Panc1 (cell line): ENCODE measurements at places on chromosomes 5 and 9.
A peak's percentile ranks its signal among the peaks of the same experiment; 100 is the strongest.

GRCh38 chr5:126471875-126472537, 48.8 kb downstream of the GRAMD2B start:
- no peak for DNase-seq

DNA sequence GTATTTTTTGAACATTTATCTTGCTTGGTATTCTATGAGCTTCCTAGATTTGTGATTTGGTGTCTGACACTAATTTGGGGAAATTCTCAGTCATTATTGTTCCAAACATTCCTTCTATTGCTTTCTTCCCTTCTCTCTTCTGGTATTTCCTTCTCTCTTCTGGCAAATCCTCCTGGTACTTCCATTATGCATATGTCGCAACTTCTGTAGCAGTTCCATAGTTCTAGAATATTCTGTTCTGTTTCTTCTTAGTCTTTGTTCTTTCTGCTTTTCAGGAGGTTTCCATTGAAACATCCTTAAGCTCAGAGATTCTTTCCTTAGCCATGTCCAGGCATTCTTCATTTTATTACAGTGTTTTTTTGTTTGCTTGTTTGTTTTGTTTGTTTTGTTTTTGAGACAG, 155.2 kb upstream of the PIK3R1 start:
- no peak for DNase-seq

GRCh38 chr5:15827741-15828140, 327.8 kb downstream of the FBXL7 start:
- DNase-seq = no peak

- DNase-seq = peak; percentile 57
These were observed 19.3 kb upstream of the CAMSAP1 start for GRCh38 chr9:135926402-135927194.

DNA sequence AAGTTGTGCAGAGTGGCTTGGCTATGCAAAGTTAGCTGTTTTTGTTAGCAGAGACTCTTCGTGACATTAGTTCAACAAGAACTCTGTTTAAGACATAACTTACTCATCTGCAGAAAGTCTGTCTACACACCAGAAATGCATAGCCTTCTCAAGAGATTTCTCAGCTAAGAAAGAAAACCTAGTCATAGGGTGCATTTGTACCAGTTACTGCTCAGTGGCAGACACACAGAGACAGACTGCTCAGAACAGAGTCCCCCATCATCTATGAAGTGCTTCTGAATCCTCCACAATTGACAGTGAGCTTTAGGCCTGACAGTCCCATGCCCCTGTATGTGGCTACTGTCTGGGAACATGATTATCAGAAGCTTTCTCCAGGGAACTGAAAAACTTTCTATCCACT, 56.1 kb upstream of the IFNK start:
- no peak for DNase-seq

- no peak for DNase-seq
These were observed 42.0 kb downstream of the SHB start for GRCh38 chr9:38026840-38027527.

GRCh38 chr5:120017513-120017912, 388.2 kb downstream of the FAM170A start:
- DNase-seq = no peak

DNA sequence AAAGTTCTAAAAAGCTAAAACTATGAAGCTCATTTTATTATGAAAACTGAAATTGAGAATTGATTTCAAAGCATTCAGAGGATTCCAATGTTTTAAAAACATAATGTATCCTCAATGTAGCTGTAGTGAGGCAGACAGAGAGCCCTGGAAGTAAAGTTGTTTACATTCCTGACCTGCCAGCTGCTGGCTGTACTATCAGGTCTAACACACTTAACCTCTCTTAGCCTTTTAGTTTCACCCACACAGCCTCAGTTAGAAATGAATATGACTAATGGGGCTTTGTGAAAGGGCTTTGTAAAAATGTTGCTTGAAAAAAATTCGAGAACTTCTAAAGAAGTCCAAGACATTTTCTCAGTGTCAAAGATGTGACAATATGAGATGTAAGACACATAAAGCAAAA, 122.6 kb downstream of the FBXL17 start:
- no peak for DNase-seq

GRCh38 chr9:120603591-120603990, 23.6 kb upstream of the CDK5RAP2 start:
- no peak for DNase-seq

DNA sequence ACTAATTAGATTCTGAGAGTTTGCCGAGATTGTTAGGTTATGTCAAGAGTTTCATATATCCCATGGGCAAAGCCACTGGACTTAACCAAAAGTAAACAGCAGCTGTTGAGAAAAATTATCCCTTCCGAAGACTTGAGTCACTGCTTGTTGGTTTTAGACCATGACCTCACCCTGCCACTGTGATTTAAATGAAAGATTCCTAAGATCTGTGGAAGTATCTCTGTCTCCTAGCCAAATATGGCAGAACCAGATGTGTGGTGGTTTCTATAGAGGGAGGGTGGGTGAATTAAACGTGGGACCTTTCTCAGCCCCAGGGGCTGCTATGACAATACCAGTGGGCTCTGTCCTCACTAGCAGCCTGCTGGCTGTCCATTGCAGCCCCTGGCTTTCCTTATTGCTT, 19.3 kb downstream of the DMRT3 start:
- no peak for DNase-seq

DNA sequence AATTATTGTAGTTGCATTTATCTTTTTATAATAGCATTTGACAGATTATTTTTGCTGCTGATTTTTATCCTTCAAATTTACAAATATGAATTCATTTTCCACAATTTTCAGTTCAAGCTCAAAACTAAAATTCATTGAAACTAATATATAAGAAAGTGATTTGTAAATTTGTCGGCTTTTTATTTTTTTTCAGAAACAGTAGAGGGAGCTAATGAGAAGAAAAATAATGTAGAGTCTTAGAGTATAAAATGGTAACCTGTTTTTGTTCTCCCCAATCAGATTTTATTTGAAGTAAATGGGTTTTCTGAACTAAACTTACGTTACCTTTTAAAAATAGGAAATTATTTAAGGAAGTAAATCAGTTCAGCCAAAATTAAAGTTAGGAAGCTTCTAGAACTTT, 19.2 kb downstream of the PRRC1 start:
- no peak for DNase-seq

DNA sequence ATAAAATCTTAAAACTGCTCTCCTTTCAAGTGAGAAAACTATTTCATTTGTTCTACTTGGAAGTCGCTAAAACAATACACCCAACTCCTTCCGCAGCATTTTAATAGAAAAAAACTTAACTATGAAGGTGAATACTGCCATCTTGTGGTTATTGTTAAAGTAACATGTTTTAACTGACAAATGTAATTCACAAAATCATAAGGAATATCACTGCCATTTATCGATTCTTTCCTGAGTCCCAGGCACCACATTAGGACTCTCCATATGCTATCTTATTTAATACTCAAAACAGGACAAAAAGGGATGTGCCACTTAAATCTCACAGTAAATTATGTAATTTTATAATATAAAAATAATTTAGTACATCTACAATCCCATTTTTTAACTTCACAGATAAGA, 130.5 kb upstream of the ITGA1 start:
- DNase-seq = peak; percentile 17

DNA sequence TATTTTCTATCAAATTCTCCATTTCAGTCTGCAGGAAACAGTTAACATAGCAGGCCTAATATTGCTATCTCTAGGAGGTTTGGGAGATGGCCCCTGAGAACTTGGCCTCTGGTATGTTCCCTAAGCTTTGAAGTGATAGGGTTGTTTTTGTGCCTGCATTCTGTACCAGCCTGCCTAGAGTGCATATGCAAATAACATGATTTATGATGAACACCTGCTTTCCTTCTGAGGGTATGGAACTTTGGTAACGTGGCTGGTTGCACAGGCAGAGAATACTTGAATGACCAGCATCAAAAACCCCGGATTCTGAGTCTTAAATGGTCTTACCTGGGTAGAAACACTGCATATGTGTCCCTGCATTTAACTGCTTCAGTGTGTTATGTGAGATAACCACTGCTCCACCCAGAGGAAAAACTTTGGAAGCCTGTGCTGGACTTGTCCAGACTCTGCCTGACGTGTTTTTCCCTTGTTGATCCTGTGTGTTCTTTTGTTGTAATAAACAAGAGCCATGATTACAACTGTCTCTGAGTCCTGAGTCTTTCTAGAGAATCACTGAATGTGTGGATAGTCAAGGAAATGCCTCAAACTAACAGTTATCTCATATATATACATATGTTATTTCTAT, 111.3 kb upstream of the ABCA1 start:
- DNase-seq = no peak

DNA sequence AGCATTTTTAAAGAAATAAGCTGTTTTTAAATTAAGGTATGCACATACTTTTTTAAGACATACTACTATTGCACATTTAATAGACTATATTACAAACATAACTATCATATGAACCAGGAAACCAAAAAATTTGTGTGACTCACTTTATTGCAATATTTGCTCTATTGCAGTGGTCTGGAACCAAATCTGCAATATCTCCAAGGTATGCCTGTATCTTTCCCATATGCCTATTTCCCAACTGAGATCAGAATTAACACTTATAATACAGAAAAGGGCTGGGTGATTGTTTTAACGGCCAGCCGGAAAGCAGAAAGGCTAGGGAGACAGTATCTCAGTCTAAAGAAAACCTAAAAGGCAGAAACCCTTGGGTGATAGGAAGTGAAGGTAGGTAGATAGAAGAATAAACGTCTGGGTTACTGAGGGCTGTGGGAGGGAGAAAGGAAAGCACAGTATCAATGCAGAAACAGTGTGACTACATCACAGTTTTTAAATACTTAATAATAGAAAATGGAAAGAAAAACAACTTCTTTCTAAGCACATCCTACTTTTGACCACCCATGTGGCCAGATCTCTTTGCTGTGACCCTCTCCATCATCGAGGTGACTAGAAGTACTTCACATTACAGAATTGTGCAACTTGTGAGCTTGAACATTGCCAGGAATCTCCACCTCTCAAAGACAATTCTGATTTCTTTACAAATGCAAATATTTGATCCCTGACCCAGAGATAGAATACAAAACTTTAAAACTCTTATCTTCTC, 126.4 kb downstream of the LPAR1 start:
- DNase-seq = no peak

GRCh38 chr9:712643-713042, 128.9 kb upstream of the DMRT1 start:
- no peak for DNase-seq

DNA sequence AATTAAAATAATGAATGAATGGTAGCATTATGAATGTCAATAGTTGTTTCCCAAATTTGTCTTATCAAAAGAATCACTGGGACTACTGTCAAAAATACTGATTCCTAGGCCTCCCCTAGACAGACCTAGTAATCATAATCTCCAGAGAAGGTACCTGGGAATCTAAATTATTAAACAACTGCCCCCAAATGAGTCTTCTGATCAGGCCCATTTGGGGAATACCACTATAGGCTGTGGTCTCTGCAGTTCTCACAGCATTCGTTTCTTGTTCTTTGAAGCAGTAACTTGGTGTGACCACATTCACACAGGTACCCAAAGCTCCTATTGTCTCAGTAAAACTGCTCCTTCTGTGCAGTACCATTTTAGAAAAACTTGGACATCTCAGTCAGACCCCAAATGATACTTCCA, 230.9 kb downstream of the PIK3R1 start:
- DNase-seq = no peak

GRCh38 chr5:61881821-61882487, 424.1 kb upstream of the KIF2A start:
- no peak for DNase-seq

- DNase-seq = no peak
These were observed at the start of gene FBLL1 for GRCh38 chr5:168528521-168529373. TSS of gene FBLL1 (plus strand) at chr5:168529305. CDS start at chr5:168529505, 200 bp downstream.

GRCh38 chr9:4490705-4491625, 697 bp downstream of the SLC1A1 start:
- no peak for DNase-seq

- DNase-seq = no peak
These were observed 101.3 kb downstream of the AGTPBP1 start for GRCh38 chr9:85640425-85640824.

DNA sequence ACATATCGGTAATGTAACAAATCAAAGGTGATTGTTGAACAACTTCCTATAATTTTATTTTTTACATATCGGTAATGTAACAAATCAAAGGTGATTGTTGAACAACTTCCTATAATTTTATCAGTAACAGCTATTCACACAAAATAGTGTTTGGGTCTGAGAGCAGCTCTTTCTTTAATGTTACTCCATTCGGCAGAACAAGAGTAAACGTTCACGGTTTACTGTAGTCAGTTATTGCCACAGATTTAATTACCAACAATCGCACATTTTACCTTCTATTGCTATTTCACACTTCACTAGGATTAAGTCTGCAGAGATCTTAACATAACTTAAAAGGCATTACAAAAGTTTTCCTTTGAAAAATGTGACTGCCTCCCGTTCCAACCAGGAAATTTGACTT, 6.4 kb downstream of the GNAQ start:
- DNase-seq = no peak

GRCh38 chr5:160507221-160507721, 85.6 kb downstream of the PTTG1 start:
- no peak for DNase-seq

DNA sequence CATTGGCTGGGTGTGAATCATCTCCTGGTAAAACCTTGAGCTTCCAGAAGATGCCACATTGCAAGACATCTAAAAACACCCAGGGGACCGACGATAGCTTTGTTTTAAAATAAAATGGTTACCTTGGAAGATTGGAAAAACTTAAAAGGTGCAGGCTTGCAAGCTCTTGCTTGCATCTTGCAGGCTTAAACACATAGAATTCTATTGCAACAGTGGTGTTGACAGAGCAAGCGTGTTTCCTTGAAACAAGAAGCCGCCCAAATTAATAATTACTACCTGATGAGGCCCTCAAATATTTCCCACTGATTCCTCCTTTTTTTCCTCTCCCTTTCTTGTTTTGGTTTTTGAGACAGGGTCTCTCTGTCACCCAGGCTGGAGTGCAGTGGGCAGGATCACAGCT, 137.1 kb upstream of the BASP1 start:
- DNase-seq = no peak

- no peak for DNase-seq
These were observed 8.1 kb downstream of the HBEGF start for GRCh38 chr5:140338336-140338735.

GRCh38 chr5:9557696-9558095, 11.8 kb upstream of the SEMA5A start:
- DNase-seq = no peak

DNA sequence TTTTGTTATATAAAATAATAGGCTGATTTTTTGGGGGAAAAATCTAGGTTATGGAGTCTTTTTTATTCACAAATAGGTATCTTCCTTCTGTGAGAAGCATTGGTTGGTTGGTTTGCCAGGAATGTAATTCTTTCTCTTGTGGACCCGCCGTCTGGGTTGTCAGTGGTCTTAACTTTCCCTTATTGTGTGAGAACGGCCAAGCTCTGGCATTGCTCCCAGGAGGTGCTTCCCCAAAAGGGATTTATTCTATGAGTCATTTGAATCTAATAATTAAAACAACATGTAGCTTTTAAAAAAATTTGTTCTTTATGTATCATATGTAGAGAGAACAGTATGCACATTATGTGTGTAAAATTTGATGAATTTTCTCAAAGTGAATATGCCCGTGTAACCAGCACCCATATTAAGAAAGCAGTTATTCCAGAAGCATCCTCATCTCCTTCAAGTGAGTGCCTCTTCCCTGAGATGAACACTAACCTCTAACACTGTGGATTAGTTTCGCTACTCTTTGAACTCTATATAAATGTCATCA, 114.4 kb downstream of the MAST4 start:
- DNase-seq = no peak

- no peak for DNase-seq
These were observed 21.0 kb downstream of the ISL1 start for GRCh38 chr5:51404255-51404654.

GRCh38 chr9:130860458-130861316, 25.6 kb downstream of the ABL1 start:
- no peak for DNase-seq
